Glutamatergic neuron (in vitro differentiated cells): ENCODE measurements at places on chromosomes 7 and 10.

DNA sequence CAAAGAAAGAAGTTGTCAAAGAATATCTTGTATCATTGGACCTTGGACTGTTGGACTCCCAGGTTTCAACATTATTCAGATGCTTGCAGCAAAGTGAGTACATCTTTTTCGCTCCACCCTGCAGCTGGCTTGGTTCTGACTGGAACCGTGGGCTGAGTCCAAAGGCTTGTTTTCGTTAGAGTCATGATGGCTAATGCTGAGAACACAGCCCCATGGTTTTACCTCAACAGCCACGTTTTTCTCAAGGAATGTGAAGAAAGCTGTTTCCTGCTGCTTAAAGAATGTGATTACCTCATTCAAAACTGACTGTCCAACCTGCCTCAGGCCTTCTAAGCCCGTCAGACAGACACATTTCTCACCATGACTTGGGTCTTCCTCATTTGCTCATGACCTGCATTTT lies 69.5 kb downstream of the STEAP1B start:
- DNase-seq: no peak

GRCh38 chr10:18625886-18626285 lies 25.5 kb downstream of the NSUN6 start:
- no peak for DNase-seq

DNA sequence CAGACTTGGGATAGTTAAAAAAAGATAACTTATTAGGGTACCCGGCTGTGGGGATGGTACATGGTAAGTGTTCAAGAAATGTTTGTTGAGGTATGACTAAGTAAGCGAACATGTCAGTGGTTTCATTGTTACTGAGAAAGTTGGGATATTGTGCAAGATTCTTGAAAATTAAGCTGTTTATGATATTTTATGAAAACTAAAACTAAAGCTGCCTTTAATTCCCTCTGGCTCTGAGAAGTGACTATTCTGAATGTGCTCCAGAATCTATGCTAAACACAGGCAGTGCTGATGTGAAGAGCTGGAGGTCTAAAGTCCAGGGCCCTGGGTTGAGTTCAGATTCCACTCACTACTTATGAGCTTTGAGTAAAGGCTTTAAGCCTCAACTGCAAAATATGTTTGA lies 72.9 kb downstream of the AOAH start:
- no peak for DNase-seq

GRCh38 chr7:151575410-151575809 lies 55.7 kb upstream of the RHEB start:
- DNase-seq: no peak

GRCh38 chr10:33298110-33298509 lies 36.4 kb downstream of the NRP1 start:
- DNase-seq: no peak

DNA sequence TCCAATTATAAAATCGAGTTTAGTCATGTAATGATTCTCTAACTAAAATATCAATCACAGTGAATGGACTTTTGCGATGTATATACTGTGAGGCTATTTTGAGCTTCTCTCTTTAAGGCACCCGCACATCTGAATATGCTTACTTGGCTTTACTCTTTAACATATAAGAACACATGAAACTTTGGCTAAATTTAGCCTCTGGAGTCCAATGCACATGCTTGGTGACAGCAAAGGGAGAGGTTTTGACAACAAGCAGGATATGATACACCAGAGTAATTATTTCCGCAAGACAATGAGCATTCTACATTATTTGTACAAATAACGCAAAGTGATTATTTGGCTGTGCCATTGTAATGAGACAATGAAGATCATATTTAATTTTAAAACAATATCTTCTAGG lies 72.4 kb downstream of the ARID5B start:
- DNase-seq: no peak

GRCh38 chr10:62457196-62457595 lies 83.0 kb downstream of the ZNF365 start:
- DNase-seq: no peak

DNA sequence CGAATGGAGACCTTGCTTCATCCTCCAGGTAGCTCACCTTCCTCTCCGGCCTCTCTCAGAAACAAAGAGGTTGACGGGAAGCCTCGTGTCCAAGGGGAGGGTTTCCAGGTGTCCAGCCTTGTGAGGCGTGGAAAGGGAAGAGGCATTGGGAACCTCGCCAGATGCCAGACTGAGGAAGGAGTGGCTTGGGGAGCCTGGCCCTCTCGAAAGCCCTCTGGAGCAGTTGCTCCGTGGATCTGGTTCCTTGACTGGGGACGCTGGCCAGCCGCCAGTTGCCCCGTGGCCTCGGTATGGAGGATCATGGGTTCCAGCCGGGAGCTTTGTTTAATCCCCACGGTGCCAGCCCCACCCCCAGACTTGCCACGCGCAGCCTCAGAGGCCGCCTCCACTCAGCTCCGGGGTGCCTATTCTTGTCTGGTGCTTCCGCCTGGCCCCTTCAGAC lies 30.3 kb upstream of the SUN1 start:
- no peak for DNase-seq

GRCh38 chr10:69516316-69516715 lies 56.9 kb downstream of the NEUROG3 start:
- DNase-seq: peak; percentile 47

- DNase-seq: no peak
Measured at GRCh38 chr10:18738835-18739234, 79.6 kb downstream of the ARL5B start.

- DNase-seq: no peak
Measured at GRCh38 chr7:107502154-107502553, 32.3 kb downstream of the GPR22 start.

GRCh38 chr10:97120370-97120769 lies 65.4 kb downstream of the SLIT1 start:
- DNase-seq: no peak

GRCh38 chr10:130820880-130821482 lies 490.5 kb downstream of the TCERG1L start:
- DNase-seq: no peak

GRCh38 chr7:98165827-98166667 lies 45.2 kb upstream of the BHLHA15 start:
- DNase-seq: peak; percentile 77

DNA sequence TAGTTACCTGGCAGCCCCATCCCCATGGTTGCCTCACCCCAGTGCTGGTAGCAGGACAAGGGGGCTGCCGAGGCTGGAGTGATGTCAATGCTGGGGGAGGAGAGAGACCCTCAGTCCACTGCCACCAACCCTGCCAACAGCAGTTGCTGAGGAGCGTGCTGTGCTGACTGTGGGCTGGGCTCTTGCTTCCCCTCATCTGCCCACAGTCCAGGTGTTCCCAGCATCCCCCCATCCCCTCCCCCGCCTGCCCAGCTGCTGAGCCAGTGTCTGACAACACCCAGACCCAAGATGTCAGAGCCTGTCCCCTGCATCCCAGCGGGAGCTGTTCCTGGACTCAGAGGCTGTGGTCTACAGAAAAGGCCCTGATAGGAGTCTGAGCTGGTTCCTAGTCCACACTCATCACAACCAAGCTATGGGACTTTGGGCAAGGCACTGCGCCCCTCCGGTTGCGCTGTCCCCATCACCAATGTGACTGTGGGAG lies 14.6 kb upstream of the PSAP start:
- peak; percentile 53 for DNase-seq

GRCh38 chr7:56033671-56034432 lies 17.4 kb downstream of the PSPH start:
- DNase-seq: peak; percentile 83

- no peak for DNase-seq
Measured at GRCh38 chr10:128209862-128210214, 83.6 kb upstream of the MKI67 start.

- DNase-seq: no peak
Measured at GRCh38 chr10:124651402-124651891, 92.7 kb downstream of the FAM53B start.

GRCh38 chr10:5490032-5490431 lies 9.3 kb downstream of the CALML5 start:
- DNase-seq: no peak

DNA sequence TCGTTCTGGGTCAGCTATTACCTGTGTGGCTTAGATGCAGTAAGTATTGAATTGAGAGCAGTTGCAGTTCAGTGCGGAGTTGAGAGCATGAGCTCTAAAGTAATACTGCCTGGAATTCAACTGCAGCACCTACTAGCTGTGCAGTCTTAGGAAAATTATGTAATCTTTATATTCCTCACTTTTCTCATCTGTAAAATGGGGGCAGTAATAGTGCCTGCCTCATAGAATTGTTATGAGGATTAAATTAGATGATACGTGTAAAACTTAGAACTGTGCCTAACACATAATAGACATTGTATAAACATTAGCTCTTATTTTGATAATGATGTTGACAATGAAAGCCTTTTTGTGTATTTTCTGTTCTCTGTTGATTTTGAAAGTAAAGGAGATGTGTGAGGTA lies 330.0 kb downstream of the GPR158 start:
- no peak for DNase-seq

- no peak for DNase-seq
Measured at GRCh38 chr10:81817596-81818170, 57.3 kb upstream of the NRG3 start.

- DNase-seq: no peak
Measured at GRCh38 chr7:135745703-135746312, 2.8 kb downstream of the FAM180A start.

- no peak for DNase-seq
Measured at GRCh38 chr10:45441239-45442190, 67.5 kb downstream of the ALOX5 start.

- DNase-seq: no peak
Measured at GRCh38 chr10:89684604-89685003, 16.8 kb upstream of the KIF20B start.

GRCh38 chr10:127991543-127992255 lies 84.8 kb downstream of the PTPRE start:
- DNase-seq: no peak

GRCh38 chr10:4835494-4835918 lies 9.5 kb downstream of the AKR1E2 start:
- DNase-seq: no peak

DNA sequence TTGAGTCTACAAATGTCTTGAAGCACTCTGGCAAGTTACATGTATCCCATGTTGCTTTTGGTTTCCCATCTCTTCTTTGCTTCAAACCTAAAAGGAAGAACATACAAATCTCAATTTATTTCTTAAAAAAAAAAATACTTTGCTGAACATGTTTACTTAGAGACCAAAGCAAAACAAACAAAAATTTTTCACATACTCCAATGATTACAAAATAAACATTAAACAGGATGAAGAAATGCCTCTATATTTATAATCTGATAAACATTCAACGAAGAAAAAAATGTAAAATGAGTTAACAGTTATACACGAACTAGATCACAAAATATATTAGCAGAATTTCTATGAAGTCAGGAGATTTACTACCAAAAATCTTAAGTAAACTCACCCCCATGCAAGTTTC lies 31.3 kb downstream of the FAM204A start:
- DNase-seq: no peak

DNA sequence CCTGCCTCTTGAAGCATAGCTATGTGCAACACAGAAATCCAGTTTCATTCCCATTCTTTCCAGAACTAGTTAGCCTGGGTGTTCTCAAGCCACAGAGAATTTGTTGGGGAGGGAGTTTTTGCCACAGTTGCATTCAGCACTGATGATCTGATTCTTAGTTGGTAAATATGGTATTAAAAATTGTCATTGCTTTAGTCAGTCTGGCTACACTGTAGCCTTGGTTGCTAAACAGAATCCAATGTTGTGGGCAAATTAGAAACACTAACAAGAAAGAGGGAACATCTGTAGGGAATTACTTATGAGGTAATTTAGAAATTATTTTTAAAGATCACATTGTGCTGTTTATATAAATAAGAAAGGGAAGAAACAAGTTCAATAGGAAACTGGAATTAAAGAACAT lies 57.0 kb upstream of the CC2D2B start:
- no peak for DNase-seq

DNA sequence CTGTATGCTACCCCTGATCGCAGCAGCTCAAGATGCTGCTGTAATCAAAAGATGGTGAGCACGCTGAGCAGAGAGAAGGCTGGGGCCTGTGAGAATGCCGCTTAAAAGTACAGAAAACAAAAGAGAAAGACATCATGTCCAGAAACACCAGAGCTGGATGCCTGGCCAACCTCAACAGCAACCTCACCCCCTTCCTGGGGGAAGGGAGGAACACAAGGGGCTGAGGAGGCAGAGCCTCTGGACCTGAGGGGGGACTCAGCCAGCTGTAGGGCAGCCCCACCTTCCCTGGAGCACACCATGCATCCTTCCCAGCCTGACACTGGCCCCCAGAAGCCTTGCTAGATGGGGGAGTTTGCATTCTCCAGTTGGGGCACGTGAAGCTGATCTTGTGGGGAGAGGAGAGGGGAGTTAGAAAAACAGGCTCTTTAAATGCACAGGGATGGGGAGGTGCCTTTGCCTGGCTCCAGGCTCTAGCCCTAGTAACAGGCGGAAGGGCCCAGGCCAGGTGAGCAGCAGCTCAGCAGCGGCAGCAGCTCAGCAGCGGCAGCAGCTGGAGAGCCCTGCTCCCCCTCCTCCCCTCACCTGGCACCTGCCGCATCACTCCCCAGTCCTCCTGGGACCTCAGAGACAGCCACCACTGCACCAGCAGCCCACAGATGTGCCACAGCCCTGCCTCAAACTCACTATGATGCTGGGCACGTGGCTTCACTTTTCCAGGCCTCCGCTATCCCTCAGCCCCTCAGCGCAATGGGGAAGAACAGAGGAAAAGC lies 156.3 kb downstream of the NEURL1 start:
- DNase-seq: no peak

DNA sequence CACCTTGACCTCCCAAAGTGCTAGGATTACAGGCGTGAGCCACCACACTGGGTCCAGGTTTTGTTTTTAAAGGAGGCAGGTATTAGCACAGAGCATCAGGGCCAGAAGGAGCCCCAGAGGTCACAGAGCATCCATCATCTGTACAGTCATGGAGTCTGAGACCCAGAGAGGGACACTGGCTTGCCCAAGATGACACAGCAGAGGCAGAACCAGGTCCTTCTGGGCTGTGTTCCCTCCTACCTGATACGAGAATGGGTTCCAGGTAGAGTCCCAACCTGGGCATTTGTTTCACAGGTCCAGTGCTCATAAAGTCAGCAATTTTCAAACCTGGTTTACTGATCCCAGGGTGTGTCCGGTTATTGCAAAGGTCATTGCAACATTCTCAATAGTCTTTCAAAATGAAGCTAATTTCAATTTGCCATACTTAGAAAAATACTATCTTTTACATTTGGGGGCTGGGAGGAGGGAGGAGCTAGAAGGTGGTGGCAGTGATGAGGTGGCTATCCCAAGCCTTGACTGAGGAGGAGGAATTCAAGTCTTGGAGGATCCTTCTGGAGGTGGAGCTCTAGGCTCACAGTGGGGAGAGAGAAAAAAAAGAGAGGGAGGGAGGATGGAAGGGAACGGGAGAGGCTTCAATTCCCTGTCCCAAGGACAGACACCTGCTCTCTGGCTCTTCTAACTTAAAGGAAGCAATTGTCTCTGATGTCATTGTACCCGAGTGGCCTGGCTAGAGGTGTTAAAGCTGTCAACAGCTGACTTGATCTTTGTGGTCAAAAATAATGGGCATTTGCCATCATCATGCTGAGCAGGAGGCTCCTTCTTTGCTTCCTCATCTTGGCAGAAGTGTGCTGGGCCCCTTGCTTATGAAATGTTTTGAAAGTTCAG lies 8.1 kb downstream of the MXI1 start:
- no peak for DNase-seq

GRCh38 chr7:54796150-54796549 lies 37.1 kb upstream of the SEC61G start:
- no peak for DNase-seq
